ENCODE measurements at places on chromosomes 3 and 15.

- DNase-seq, result no peak
Observed at GRCh38 chr15:28124841-28125240, 25.7 kb upstream of the OCA2 start.

DNA sequence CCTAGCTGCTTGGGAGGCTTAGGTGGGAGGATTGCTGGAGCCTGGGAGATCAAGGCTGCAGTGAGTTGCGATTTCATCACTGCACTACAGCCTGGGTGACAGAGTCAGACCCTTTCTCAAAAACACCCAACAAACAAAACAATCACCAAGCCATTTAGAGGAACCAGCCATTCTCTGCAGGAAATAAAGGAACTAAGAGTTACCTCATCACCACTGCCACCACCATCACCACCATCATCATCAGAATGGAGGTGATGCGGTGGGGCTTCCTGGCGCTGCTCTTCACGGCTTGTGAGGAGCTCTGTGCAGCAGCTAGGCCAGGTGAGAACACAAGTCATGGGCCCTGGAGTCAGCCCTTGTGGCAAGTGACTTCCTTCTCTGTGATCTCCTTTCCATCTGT lies 37.7 kb upstream of the KLHL25 start:
- no peak for DNase-seq

- DNase-seq, result no peak
Observed at GRCh38 chr3:191345334-191345733, 15.0 kb upstream of the UTS2B start.

- no peak for DNase-seq
Observed at GRCh38 chr15:86201313-86202008, 121.8 kb downstream of the AGBL1 start.

DNA sequence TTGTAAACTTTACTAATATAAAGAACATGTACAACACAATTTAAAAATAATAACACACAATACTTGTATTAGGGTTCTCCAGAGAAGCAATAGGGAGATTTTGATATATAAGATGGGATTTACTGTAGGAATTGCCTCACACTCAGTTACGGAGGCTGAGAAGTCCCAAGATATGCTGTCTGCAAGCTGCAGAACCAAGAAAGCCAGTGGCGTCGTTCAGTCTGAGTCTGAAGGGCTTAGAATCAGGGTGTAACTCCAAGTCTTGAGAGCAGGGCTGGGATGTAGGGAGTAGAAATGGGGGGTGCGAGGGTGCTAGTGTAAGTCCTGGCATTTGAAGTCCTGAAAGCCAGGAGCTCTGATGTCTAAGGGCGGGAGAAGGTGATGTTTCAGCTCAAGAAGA lies 206.6 kb upstream of the HES1 start:
- no peak for DNase-seq
